ENCODE measurements at places on chromosomes 1 and 21.

GRCh38 chr1:236172041-236172579 lies 29.8 kb downstream of the GPR137B start:
- DNase-seq: no peak

GRCh38 chr21:42191064-42191463 lies 27.9 kb upstream of the ABCG1 start:
- no peak for DNase-seq

DNA sequence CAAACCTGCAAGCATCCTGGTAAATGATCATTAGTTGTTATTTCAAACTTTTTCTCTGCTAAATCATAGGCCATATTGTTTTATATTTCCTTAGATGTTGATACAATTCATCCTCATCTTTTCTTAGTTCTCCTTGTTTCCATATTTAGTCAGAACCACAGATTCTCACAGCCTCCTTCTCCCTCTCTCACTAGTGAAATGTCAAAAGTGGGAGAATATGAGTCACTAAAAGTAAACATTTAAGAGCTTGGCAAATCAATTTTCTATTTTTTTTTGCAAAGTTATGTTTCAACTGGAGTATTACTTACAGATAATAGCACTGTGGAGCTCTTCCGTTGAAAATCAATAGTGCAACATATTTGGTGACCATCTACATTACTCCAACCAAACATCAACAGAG lies 308.8 kb downstream of the COL11A1 start:
- DNase-seq: no peak

- no peak for DNase-seq
These were observed 3.9 kb downstream of the ARHGEF2 start for GRCh38 chr1:155974208-155975115.

- DNase-seq: peak; percentile 74
These were observed 11.9 kb upstream of the PADI3 start for GRCh38 chr1:17236779-17237560.

DNA sequence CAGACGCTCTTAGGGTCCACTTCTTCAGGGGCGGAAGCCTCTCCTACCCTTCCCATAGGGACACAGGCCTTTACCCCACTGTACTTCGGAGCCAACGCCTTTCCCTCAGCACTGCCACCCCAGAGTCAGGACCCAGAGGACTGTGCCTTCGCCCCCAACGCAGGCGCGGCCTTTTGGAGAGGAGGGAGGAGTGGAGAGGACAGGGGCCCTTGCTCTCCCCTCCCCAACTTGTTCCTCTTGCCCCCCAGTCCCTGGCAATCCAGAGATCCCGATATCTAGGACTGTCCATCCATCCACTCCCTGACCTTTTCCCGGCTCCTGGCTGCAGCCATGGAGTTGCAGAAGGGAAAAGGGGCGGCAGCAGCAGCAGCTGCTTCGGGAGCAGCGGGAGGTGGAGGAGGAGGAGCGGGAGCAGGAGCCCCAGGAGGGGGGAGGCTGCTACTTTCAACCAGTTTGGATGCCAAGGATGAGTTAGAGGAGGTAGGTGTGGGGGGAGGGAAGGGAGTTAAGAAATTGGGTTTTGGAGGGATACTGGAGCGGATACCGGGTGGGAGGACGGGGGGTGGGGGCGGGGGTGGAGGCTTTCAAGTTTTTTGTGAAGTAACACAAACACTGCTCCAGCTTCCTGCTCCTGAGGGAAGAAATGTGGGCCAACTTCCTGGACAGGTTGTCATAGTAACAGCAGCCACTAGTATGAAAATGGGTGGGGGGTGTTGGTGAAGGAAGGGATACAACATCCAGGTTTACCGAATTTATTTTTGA lies 636 bp downstream of the INTS3 start:
- DNase-seq: peak; percentile 74

DNA sequence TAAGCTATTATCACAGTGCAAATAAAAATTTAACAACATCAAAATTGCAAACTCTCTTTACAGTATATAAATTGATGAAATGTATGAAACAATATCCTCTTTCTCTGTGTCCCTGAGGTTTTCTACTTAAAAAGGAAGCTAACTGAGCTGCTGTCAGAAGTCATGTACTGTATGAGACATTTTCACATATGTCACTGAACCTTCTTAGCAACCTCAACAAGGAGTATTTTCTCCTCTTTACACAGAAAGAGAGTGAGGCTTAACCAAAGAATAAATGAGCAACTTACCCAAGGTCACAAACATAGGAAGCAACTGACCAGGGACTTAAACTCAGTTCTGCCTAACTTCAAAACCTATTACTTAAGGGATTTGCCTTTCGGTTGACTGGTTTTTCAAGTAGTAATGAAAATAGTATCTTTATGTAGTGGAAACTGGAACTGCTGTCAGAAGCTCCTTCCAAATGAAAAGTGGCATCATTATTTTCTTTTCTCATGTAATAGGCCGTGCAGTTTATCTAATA lies 288.9 kb downstream of the LRRIQ3 start:
- DNase-seq: no peak

DNA sequence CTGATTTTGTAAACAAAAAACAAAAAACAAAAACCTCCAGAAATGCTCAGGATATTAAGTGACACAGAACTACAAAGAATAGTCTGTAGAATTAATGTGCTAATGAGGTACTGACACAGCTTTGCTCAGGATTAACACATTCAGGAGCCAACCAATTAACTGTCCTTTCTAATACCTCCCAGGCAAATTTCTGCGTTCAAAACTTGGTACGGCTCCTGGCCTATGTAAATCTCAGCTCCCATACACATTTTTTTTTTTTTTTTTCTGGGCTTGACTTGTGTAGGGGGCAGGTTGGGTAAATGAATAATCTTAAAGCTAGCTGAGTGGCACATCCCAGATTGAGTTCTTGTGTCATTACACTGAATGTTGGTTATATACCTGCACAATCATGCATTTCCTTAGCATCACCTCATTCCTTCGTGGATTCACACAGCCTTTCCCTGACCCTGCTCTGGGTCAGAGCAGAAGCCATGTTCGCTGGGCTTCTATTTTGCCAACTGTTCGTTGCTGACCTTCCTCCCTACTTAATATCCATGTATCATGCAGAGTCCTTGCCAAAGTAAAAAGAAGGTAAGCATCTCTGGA lies 12.6 kb upstream of the IER5 start:
- no peak for DNase-seq

GRCh38 chr1:207223162-207223561 lies 98.3 kb upstream of the CD55 start:
- no peak for DNase-seq

- DNase-seq: peak; percentile 66
These were observed 699 bp downstream of the MAP3K6 start for GRCh38 chr1:27366113-27366410.

- peak; percentile 55 for DNase-seq
These were observed 72.6 kb downstream of the PGM1 start for GRCh38 chr1:63665824-63666223.

DNA sequence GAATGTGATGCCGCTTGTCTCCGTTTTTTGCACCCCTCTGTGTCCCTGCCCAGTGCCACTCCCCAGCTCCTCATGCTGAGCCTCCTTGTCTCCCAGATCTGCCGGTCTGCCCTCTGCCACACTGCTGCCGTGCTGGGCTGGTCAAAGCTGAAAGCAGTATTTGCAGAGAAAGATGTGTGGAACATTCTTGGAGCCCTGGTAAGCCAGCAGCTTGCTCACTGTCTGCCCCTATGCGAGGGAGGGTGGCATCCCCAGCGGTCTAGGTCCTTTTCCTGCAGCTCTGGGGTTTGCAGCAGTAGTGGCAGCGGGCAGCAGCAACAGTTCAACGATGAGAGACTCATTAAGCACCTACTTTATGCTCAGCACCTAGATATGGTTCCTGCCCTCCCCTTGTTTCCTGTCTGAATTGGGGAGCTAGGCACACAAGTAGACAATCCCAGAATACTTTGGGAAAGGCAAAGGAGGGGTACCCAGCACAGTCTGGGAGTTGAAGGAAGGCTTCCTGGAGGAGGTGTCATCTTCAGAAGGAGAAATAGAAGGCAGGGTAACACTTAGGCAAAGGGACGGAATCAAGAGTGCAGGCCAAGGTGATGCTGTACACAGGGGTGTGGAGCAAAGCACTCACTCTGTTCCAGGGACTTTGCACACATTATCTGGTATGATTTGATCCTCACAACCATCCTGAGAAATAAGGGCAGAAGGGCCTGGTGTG lies 63.1 kb downstream of the KIF21B start:
- no peak for DNase-seq

DNA sequence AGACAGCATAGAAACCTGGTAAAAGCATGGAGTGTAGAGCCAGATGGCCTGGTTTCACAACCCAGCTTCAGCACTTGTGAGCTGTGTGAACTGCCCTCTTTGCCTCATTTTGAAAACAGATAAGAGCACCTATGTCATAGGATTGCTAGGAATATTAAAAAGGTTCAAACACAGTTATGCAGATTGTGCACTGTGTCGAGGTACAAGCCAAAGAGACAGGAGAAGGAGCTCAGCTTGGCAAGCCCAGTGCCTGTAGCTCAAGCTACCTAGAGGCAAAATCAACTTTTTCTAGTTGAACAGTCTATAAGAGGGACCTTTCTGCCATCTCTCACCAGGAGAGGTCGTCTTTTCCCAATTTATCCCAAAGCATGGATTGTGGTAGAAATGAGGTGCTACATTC lies 5.0 kb downstream of the CHODL start:
- DNase-seq: no peak

DNA sequence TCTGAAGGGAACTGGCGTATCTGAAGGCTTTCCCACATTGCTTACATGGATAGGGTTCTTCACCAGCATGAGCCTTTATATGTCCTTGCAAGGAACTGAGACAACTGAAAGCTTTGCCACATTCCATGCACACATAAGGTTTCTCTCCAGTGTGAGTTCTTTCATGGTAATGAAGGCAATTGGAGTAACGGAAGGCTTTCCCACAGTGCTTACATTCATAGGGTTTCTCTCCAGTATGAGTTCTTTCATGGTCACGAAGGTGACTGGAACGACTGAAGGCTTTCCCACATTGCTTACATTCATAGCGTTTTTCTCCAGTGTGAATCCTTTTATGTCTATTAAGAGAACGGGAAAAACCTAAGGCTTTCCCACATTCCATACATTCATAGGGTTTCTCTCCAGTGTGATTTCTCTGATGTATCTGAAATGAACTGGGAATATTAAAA lies 15.0 kb downstream of the ZNF124 start:
- no peak for DNase-seq

- DNase-seq: no peak
These were observed 249.6 kb downstream of the COL11A1 start for GRCh38 chr1:102858695-102859094.

DNA sequence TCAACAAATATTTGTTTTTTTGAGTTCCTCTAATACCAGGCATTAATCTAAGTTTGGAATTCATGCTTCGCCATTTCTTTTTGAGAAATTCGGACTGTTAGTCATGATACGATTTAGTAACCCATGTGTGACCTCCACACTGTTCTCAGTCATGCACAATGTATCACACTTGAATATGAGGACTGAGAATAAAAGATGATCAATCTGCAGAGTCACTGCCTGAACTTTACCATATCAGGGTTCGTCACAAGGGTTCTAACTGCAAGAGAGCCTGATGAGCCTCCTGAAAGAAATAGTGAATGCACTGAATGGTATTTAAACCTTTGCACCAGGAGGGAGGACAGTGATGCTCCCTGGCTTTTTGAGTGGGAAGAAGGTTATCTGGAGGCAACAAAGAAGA lies 10.9 kb upstream of the FASLG start:
- no peak for DNase-seq

DNA sequence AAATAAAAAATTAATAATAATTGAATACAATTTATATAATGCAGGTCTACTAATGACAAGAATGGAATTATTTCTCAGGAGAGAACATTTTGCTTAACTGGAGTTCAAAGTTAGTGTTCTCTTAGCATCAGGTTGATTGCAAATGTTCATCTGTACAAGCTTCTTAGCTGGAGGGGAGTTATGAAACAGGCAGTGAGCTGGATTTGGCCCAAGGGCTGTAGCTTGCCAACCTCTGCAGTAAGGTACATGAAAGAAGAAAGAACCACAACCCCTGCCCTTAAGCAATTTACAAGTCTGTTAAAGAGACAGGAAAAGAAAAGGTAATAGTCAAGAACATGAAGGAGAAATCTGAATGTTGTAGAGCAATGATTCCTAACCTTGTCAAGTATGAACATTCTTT lies 17.0 kb downstream of the LPGAT1 start:
- DNase-seq: no peak

DNA sequence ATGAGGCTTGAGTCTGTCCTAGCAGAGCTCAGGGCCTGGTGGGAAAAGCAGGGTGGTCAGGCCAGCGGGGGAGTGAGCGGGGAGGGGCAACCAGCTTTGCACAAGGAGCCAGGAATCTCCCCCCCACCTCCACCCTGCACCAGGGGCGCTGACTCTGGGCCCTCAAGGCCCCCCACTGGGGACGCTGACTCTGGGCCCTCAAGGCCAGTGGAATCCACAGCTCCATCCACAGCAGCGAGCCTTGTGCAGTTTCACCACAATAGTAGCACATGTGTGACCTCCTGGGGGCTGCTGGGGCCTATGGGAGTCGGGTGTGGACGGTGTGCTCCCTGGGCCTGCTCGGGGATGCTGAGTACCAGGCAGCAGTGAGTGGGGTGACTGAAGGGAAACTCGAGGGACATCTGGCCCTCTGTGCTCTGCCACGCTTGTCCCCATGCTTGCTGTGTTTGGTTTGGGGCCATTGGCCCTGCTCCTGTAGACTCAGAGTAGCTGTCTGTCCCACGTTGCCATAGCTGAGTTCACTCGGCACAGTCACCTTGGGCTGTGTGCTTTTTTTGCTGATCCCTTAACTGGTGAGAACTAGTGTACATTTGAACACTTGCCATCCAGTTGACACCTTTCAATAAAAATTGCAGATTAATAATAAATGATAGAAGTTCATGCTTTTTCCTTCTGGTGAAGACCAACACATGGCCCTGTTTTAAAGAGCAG lies 89.2 kb downstream of the ADARB1 start:
- DNase-seq: no peak

- no peak for DNase-seq
These were observed 550.0 kb downstream of the KIF26B start for GRCh38 chr1:245704765-245705164.

- DNase-seq: no peak
These were observed 103.1 kb downstream of the LHX8 start for GRCh38 chr1:75237316-75237715.

DNA sequence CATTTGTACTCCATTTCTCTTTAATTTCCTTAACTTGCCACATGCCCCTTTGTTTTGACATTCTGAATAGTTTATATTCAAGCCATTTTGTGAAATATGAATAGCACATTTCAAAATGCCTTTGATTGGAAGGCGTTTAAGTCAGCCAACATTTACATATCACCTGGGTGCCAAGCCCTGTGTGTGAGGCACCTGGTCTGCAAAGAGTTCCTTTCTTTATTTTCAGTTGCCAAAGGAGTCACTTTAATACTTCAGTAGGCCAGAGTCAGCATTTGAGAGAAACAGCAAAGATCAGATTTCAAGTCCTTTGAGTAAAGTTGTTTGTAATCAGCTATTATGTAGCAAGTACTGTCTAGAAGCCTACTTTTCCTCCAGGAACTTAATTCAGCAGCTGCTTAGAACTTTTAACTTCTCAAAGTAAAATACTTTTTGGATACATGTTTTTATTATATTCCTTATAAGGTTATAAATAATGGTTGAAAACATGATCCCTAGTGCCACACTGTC lies 70.8 kb downstream of the DTL start:
- DNase-seq: no peak

- no peak for DNase-seq
These were observed 85.8 kb upstream of the RGS1 start for GRCh38 chr1:192489748-192490147.
